ENCODE measurements at places on chromosomes 1 and 21.

DNA sequence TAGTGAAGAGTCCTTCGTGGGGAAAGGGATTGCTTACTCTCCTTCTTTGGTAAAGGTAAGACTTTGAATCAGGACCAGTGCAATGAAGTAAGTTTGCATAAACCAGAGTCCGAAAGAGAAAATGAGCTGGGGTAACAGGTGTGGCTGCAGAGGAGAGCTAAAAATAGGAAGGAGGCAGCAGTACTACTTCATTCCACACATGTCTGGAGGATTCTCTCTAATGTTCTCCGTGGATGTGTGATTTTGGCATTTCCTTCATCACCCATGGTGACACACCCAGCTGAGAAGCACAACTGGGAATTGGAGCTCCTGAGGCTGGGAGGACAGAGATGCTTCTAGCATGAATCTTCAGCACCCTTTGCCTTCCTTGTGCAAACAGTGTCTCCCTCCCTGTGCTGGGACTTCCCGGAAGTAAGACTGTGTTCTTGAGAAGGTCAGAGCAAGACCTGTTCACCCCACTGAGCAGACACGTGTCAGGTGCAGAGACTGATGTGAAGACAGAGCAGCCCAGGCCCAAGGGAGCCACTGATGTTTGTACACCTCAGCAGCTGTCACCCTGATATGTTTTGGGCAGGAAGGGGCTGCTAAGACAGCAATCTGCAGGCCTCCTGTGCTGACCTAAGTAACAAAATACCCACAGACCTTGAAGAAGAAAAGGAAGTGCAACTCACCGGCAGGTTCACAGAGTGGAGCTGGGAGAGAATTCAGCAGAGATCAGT lies 13.3 kb downstream of the FCRL1 start:
- no peak for DNase-seq

DNA sequence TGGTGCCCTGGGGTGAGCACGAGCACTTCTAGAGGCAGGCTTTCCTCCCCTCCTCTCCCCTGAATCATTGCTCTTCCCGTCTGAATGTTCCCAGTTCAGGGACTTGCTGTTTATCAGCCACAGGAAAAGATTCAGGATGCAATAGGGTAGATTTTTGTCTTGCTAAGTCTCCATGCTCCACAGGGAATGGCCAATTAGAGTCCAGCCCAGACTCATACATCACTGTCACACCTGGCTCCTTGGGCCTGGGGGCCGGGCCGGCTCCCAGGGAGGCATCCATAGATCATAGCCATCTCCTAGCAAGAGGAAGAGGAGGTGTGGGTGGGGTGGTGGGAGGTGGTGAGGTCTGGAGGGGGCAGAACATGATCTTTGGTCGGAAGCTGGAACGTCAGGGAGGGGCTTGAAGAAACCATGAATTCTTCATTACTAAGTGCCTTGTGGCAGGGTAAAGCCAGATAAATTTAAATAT lies 83.4 kb downstream of the LRRN2 start:
- no peak for DNase-seq

- no peak for DNase-seq
Measured at GRCh38 chr1:3347257-3348020, 107.0 kb upstream of the ARHGEF16 start.

DNA sequence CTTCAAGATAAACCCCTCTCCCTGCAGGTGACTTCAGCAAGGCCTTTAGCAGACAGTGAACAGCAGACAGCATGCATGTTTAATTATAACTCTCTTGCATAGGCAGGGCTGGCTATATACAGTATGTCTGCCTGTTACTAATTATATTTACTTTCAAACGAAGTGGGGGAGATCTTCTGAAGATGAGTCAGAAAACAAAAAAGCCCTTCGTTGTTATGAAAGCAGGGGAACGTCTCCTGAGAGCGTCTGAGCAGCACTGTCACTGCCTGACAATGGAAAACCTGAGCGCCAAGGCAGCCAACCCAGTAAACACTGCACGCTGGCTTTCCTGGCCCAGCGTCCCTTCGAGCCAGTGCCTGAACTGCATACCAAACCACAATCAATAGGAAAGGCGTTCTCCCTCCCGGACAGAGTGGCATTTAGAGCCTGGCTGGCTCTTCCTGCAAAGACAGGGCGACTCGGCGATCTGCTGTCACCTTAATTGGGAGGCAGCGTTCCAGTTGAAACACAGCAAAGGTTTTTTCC lies 54.1 kb downstream of the TOMM20 start:
- peak; percentile 88 for DNase-seq

DNA sequence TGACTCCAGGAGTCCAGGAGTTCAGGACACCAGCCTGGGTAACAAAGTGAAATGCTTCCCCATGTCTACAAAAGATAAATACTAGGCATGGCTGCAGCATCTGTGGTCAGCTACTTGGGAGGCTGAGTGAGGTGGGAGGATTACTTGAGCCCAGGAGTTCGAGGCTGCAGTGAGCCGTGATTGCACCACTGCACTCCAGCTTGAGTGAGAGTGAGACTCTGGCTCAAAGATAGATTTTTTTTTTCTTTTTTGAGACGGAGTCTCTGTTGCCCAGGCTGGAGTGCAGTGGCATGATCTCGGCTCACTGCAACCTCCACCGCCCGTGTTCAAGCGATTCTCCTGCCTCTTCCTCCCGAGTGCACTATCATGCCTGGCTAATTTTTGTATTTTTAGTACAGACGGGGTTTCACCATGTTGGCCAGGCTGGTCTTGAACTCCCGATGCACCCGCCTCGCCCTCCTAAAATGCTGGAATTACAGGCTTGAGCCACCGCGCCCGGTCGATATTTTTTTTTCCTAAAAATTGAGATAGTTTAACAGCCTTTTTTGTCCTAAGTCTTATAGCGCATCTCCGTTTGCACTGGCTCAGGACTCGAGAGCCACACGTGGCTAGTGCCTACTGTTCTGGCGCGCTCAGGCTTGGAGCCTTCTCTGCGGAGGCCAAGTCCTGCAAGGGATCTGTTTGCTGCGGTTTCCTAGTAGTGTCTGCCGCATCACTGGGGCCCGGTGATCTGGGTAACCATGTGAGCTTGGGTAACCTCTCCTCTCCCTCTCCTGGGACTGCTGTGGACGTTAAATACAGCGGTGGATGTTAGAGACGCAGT lies 1.0 kb upstream of the MFN2 start:
- DNase-seq = no peak

DNA sequence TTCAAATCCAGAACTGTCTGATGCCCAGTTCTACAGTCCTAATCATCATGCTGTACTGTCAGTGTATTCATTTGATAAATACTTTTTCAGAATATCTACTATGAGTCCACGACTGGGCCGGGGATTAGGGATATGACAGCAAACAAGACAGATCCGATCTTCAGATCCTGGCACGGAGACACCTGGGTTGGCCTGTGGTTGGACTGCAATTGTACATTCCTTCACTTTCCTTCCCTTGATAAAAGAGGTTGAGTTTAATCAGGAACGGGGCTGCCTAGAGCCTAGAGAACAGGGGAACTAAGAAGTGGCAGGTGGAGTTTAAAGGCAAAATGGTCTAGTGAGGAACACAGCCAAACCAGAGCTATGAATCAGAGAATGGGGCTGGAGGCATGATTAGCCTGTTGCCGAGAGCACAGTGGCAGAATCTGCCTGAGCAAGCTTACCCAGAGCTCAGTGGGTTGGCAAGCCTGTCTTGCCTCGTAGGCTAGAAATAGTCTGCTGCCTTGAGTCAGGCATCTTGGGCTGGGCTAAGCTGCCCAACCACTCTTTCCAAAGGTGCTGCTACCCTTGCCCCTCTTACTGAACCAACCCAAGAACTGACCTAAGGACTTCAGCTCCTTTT lies 38.1 kb upstream of the PTCH2 start:
- peak; percentile 43 for DNase-seq

Data from fibroblast of upper back skin (primary cell).